ENCODE measurements at places on chromosomes 16 and 17.
A peak's percentile ranks its signal among the peaks of the same experiment; 100 is the strongest.

GRCh38 chr17:48546137-48546923 lies 1.4 kb upstream of the HOXB2 start:
- no peak for DNase-seq

DNA sequence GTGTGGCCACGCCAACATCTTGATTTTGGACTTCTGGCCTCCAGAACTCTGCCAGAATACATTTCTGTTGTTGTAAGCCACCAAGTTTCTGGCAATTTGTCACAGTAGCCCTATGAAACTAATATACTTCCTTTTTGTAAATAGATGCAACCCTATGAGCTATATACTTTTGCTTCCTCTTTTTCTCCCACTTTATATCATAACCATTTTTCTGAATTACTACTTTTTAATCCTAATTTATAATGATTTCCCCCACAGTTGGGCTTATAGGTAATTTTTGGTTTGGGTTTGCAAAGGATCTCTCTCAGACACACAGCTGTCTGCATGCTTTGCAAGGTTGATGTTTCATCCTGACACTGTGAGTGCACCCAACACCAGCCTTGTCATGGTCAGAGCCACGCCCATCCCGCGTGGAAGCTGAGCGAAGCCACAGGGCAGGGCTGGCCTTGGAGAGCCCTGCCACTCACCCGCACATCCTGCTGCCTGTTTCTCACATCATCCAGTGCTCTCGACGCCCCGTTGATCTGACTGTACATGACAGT lies 5.8 kb downstream of the TRIM25 start:
- DNase-seq = no peak

DNA sequence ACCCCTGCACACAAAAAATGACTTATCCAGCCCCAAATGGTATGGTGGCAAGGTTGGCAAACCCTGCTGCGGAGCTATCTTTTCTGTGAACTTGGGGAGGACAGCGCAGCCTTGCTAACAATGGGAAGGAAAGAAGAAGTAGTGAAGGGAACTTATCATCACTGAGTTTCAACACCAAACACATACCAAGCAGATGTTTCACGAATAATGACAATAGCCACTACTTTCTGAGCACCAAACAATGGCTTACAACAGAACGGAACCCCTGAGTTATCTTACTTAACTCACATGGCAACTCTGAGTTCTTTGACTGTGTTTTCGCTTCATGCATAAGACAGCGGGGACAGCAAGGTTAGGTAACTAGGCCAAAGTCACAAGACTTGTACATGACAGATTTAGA lies 148.9 kb downstream of the XYLT1 start:
- DNase-seq = no peak

DNA sequence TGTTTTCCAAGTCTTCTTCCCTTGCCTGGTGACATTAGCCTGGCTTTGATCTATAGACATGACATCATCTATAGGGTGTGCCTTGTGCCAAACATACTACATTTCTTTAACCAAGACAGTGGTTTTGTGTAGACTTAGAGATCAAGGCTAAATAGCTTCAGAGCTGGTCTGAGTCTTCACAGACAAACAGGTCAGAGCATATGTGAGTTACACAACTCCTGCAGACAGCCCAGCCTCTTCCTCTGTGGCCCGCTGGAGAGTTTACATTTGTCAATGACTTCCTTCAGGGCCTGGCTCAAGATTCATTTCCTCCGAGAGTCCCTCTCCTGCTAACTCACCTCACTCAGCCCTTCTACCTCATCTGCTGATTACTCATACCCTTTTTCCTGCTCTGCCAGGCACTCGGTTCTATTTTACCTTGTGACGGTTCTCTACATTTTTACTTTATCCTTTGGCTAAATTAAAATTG lies 73.1 kb upstream of the TANC2 start:
- DNase-seq = no peak

GRCh38 chr16:55911616-55912015 lies 36.4 kb upstream of the CES5A start:
- no peak for DNase-seq

DNA sequence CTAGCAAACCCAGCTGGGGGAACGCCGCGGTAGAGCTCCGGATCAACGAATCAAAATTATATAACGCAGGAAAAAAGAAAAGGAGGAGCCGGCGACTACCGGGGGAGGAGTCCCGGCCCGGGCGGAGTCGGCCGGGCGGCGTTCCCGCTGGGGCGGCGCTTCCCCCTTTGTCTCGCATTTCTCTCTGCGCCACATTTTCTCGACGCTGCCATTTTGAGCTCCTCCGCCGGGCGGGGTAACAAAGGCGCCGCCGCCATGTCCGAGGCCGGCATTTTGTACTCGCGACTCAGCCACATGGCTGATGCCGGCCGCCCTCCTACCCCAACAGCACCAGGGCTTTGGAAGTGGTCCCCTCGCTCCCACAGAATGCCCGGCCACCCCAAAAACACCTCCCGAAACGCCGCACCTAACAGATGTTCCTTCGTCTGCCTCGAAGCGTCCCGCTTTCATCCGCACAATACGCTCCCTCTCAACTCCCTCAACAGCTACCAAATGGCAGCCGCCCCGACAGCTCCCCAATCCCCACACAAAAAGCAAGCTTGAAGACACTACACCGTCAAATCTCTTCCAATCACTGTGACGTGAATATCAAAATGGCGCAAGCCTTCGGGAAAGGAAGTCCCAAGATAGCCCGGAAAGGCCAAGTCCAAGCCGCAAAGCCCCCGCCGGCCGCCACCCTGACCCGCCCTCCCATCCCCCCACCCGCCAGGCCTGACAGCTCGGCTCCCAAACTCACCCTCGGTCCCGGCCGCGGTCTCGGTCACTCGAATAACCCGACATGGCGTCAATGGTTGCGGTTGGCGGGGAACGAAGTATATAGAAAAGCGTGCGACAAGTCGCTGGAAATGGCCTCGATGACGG lies 519 bp downstream of the DDX5 start:
- peak; percentile 68 for DNase-seq

DNA sequence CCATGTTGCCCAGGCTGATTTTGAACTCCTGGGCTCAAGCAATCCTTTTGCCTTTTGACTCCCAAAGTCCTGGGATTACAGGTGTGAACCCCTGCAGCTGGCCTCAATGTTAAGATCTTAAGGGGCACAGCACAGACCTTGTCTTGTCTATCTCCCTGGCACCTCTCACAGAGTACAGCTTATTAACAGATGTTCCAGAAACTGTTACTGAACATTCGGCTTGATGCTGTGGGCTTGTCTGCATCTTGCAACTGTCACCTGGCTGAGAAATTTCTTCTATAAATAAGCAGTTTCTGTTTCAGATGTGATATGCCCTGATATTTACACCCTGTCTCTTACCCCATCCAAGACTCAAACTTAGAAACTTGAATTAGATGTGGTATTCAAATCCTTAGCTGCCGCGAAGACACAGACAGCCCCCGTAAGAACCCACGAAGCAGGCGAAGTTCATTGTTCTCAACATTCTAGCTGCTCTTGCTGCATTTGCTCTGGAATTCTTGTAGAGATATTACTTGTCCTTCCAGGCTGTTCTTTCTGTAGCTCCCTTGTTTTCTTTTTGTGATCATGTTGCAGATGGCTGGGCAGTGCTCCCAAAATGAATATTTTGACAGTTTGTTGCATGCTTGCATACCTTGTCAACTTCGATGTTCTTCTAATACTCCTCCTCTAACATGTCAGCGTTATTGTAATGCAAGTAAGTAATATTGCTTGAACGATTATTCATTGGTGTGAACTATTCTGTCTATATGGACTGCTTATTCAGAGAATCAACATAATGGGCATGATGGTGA lies at the start of gene TNFRSF17:
Gene TNFRSF17, plus strand, starts transcription at position 450 of the 791 bp plus-strand sequence. Its CDS starts 115 bp downstream, at position 565.
- no peak for DNase-seq

GRCh38 chr17:21058098-21058893 lies 15.5 kb upstream of the USP22 start:
- DNase-seq = no peak

DNA sequence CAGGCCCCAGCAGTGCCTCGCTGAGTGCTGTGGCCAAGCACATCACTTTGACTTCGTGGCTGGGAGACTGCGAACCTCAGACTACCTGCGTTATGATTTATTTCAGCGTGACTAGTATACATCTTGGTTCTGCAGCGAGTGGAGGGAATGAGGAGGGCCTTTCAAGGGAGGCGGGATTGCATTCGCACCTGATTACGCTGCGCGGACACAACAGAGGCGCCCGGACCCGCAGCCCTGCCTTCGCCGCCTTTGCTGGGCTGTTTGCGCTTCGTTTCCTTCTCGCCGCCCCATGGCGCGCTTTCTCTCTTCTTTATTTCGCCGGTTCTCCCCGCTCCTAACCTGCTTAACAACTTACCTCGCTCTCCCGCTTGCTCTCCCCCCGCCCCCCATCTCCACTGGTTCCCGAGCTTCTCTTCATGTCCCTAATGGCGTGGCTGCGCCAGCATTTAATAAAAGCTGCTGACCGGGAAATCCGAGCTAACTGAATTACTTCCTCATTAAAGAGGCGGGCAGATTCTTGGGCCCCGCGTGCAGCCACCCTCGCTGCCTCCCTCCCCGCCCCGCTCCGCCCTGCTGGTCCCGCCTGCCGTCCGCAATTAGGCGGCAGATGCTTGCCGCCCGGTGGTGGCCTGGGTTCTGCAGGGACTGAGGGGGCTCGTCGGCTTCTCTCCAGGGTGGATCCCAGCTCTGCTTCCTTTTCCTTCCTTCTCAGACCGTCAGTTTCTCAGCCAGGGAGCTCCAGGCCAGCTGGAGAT lies 257.6 kb upstream of the SDK2 start:
- peak; percentile 8 for DNase-seq

DNA sequence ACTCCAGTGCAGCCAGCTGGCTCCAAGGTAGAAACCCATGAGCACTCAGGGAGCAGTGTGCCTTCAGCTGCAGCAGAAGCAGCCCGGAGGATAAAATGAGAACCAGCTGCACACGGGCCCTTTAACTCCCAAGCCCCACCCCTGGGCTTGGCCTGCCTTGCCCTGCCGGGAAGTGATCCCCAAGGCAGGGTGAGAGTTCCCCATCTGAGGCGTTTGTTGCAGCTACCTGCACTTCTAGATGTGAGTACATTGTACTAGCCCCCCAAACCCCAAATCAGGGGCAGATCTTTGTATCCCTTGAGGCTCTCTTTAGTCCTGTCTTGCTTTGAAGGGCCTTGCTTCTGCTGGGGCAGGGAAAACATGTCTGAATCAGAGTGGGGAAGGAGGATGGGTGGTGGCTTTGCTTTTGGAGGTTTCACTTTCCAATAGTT lies at the start of gene MVP:
Gene MVP, plus strand, starts transcription at position 192 of the 431 bp plus-strand sequence. CDS start 10,088 bp downstream, outside the sequence.
- DNase-seq = no peak

GRCh38 chr16:68179196-68179795 lies 56.6 kb downstream of the ESRP2 start:
- no peak for DNase-seq

- DNase-seq = no peak
Measured at GRCh38 chr17:14942526-14943190, 322.5 kb downstream of the PMP22 start.

DNA sequence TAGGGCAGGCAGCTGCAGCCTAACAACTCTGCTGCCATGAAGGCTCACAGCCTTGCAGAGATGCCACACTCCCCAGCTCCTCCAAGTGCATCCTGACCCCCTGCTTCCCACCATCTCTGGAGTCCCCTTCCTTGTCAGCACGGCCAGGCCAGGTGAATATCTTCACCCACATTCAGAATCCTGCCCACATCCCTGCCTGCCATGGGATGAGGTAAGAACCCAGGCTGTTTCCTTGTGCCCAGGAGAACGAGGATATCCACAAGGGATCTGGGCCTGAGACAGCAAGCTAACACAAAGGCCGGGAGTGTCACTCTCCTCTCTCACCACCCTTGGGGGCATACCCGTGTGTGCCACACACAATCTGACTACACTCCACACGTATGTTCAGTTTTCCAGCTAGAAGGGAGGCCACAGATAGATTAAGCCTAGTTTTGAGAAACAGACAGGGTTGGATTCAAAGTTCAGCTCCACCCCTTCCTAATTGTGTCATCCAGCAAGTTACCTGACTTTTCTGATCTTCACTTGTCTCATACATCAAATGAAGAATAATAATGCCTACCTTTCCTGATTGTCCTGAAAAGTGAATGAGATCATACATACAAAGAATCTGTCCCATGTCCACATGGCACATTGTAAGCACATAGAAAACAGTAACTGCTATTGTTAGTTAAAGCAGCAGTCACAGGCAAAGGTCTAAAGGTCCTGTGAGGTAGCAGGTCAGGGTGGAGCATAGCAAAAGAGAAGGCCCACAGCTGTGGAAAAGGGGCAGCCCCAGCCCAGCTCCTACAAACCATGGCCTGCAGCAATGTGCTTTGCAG lies 17.4 kb upstream of the SUPT4H1 start:
- no peak for DNase-seq

DNA sequence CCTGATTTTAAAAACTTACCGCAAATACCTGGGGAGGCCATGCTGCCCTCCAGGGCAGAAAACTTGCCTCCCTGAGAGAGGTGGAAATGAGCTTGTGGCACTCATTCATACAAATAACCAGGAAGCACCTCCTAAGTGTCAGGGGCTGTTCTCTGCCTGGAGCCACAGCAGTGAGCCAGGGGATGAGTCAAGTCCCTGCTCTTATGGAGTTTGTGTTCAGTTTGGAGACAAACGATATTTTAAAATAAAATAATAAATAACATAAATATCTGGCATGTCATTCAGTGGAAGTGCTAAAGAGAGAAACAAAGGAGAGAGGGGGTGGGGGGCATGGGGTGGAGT lies 313.8 kb downstream of the C16orf95 start:
- DNase-seq = no peak

DNA sequence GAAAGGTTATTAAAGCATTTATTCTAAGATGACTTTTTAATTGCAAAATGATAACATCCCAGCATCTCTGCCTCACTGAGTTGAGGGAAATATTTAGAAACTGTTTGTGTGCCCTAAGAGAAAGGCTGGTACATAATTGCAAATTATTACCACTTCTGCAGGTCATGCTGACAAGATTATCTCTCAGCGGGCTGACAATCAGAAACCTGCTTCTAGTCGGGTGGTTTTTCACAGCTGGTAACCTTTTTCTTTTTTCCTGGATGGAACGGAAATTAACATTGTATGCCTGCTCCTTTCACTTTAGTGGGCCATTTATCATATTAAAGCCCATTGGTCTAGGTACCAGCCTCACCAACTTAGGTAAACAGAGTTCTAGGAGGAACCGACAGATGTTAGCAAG lies 17.0 kb upstream of the NUDT7 start:
- DNase-seq = no peak

- DNase-seq = no peak
Measured at GRCh38 chr16:287298-287811, 4.4 kb downstream of the PDIA2 start.

GRCh38 chr16:2974319-2975056 lies 5.3 kb downstream of the PAQR4 start:
- DNase-seq = no peak

- DNase-seq = no peak
Measured at GRCh38 chr16:81547939-81548216, 103.3 kb downstream of the CMIP start.

DNA sequence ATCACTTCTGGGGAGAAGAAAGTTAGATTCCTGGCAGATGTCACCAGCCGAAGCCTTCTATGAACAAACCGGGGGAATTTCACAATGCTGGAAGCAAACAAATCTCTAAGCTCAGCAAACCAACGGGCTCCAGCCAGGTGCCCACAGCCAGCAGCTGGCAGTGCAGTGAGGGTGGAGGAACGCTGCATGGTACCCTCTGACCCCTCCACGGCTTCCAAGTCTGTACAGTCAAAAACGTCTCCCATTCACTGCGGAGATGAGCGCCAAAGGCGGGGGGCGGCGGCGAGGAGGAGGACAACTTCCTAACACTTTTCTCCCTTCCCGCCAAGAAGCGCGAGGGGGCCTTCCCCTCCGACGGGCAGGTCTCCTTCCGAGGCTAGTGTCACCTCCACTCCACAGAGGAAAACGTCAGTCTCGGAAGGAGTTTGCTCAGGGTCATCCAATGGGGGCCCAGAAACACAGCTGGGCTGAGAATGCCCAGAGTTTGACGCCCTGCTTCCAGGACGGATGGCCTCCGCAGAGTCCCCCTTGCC lies 924 bp downstream of the ZNF598 start:
- no peak for DNase-seq
